T-cell (primary cell): ENCODE measurements at places on chromosomes 1 and 21. TPM values are rescaled to one million over a fixed set of nuclear protein-coding genes. Genes with fewer than 3 reads are reported as not detected.

DNA sequence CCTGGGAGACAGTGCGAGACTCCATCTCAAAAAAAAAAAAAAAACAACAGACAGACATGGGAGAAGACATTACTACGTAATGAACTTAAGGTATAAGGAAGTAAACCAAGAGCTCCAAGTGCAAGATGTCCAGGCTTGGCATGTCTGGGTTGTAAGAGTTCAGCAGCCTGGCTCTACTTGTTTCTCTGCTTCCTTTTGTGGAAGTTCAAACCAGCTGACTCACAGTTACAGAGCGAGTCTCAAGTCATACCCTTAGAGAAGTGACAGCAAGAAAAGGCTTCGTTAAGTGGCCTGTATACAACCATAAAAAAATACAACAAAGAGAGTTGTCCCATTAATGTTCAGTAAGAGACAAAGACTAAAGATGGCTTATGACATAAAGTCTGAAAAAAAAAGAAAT is 1.3 kb downstream of the RIT1 start:
- H3K4me1 ChIP-seq = peaks cover 24% of the 10 kb centered on the region
- peaks cover 54% of the 10 kb centered on the region for H3K36me3 ChIP-seq
- no peak for DNase-seq
- H3K27ac ChIP-seq = no peak overlapping the region
- no peaks in the 10 kb centered on the region for H3K27me3 ChIP-seq

GRCh38 chr1:3064901-3065300 is 4.1 kb upstream of the PRDM16 start:
- peaks cover 4% of the 10 kb centered on the region for H3K4me1 ChIP-seq
- no peaks in the 10 kb centered on the region for H3K27me3 ChIP-seq
- H3K27ac ChIP-seq = no peak overlapping the region
- DNase-seq = no peak
- no peaks in the 10 kb centered on the region for H3K36me3 ChIP-seq
- H3K4me3 ChIP-seq = no peak overlapping the region

- peak overlapping the region; percentile 1 for H3K4me3 ChIP-seq
- no peaks in the 10 kb centered on the region for H3K27me3 ChIP-seq
- H3K4me1 ChIP-seq = peaks cover 14% of the 10 kb centered on the region
- H3K36me3 ChIP-seq = no peaks in the 10 kb centered on the region
- DNase-seq = peak; percentile 74
Measured at GRCh38 chr1:36420836-36421317, 23.2 kb upstream of the LSM10 start.

- peak; percentile 25 for DNase-seq
- H3K4me3 ChIP-seq = peak overlapping the region; percentile 7
- no peaks in the 10 kb centered on the region for H3K4me1 ChIP-seq
Measured at GRCh38 chr1:20212685-20213331, 26.5 kb upstream of the PLA2G2C start.

DNA sequence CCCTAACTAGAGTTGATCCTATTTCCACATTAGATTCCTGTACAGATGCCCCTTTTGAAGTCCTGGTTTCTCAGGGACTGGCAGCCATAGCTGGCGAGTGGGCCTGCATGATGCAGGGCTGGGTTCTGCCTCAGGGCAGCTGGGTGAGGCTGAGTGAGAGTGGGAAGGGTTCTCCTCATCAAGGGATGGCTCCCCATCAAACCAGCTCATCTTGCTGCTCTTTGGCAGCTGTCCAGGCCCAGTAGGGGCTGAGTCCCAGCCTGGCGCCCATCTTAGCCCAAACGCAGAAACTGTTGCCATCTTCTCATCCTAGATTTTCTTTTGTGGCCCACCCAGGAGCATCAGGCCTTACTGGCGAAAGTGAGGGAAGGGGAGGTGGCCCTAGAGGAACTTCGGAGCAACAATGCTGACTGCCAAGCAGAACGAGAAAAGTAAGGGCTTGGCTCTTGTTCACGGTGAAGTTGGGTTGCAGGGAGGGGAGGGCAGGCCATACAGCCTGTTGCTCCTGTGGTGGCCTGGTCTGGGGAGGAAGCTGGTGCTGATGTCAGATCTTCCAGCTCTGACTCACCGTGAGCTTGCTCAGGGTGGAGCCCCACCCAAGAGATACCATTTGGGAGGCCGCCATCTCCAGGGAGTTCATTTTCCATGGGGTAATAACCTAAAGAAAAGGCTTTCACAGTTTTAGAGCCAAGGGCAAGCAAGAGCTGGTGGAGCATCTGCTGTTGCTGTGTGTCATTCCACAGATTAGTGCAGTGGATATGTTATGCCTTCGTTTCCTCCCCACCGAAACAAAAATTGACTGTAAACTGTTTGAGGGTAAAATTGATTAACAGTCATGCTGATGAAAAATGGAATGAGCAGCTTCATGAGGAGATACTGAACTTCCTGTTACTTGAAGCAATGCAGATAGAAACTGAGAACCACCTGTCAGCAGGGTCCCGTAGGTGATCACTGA is 34.7 kb downstream of the TUFT1 start:
- H3K4me3 ChIP-seq = no peak overlapping the region
- H3K4me1 ChIP-seq = no peaks in the 10 kb centered on the region
- no peaks in the 10 kb centered on the region for H3K27me3 ChIP-seq
- no peak for DNase-seq

- no peak overlapping the region for H3K4me3 ChIP-seq
- no peaks in the 10 kb centered on the region for H3K27me3 ChIP-seq
- no peaks in the 10 kb centered on the region for H3K4me1 ChIP-seq
- no peak overlapping the region for H3K27ac ChIP-seq
- H3K36me3 ChIP-seq = no peaks in the 10 kb centered on the region
Measured at GRCh38 chr1:213649373-213649772, 338.4 kb upstream of the PROX1 start.

DNA sequence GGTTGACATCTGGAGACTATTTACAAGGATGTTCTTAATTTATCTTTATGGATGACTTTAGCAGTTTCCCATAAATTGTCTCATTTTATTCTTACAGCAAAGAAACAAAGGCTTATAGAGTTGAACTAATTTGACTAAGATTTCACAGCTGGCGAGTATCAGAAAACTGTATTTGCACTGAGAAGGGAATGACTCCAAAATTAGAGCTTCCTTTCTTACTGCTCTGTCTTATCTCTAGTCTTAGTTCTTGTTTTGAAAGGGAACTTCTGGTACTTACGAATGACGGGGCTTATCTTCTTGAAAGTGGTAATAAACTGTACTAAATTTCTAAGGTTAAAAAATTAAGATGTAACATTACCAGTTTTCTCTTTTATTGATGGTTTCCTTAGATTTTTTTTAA is 13.6 kb downstream of the CNST start:
- DNase-seq = no peak
- H3K36me3 ChIP-seq = peaks cover 20% of the 10 kb centered on the region
- H3K27ac ChIP-seq = no peak overlapping the region
- H3K4me3 ChIP-seq = no peak overlapping the region
- H3K27me3 ChIP-seq = no peaks in the 10 kb centered on the region

GRCh38 chr1:26857473-26858060 is 5.4 kb upstream of the SFN start:
- H3K4me3 ChIP-seq = no peak overlapping the region
- H3K27me3 ChIP-seq = no peaks in the 10 kb centered on the region
- no peak for DNase-seq
- H3K27ac ChIP-seq = no peak overlapping the region

TMEM82 gene
- total RNA-seq = not detected
